Activated T-helper 17 cell treated with anti-CD3 and anti-CD28 coated beads, Interleukin-2, amount 50 U/mL, for 72 hours (primary cell): ENCODE measurements at places on chromosomes 4 and X. TPM values are rescaled to one million over a fixed set of nuclear protein-coding genes. Genes with fewer than 3 reads are reported as not detected.

DNA sequence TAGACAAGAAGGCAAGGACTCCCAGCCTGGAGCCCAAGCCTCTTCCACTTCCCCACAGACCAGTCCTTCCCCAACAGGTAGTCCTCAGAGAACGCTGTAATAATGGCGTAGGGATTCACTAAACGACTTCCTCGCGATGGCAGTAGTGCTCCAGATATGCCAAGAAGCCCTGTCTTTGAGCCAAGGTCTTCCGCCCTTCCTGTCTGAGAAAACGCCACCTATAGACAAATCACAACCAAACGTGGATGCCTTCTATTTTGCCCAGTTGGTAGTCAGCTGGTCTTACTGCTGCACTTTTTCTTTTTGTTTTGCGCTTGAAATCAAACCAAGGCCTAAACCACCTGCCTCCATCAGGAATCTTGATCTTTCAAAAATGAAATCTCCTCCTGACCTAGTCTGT is 203.3 kb downstream of the OR13H1 start:
- ATAC-seq: no peak

DNA sequence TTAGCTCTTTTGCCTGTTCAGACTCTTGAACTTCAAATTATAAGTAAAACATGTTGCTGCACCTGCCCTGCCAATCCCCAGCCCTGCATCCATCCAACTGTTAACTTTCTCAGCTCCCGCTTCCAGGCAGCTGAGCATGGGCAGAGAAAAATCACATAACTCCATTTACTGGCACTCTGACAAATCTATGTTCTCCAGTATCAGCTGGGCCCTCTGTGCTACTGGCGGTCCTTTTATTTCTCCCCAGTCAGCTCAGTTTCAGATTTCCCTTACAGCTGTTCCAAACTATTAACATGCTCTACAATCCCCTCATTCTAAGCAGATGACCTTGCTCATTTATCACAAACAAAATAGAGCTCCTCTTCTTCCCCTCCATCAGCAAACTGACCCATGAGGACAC is 240.4 kb upstream of the TET2 start:
- ATAC-seq: no peak

DNA sequence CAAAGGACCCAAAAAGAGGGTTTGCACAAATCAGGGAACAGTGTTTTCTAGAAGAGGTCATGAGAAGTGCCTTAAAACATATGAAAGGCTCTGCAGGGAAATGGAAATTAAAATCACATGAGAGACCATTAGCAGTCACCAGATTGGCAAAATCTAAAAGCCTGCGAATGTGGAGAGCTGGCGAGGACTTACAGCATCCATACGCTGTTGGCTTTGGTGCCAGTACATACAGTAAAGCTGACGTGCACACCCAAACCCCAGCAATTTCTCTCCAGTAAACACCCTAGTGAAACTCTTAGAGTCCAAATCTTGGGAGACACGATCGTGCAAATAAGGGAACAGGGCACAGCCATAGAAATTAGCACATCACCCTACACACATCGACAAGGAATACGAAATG is 25.4 kb upstream of the PPP2R2C start:
- no peak for ATAC-seq

DNA sequence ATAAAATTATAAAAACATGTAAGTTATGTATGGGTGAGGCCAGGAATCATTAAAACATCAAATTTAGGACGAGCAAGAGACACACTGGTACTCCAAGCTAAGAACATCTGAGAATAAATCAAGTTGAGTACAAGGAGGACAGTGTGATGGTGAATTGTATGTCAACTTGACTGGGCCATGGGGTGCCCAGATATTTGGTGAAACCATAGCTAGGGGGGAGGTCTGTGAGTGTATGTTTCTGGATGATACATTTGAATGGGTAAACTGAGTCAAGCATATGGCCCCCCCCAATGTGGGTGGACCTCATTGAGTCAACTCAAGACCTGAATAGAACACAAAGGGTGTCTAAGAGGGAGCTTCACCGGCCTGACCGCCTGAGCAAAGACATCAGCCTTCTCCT is 115.3 kb upstream of the BCOR start:
- ATAC-seq: no peak

VCX3A gene
- total RNA-seq: not detected

CCDC110 gene
- total RNA-seq: 1.2 TPM

NAT8L gene
- not detected for total RNA-seq
